ENCODE measurements at places on chromosomes 5 and 9.

GRCh38 chr9:93137362-93137761 lies 3.3 kb upstream of the NINJ1 start:
- DNase-seq = no peak

GRCh38 chr5:157657516-157657915 lies 5.3 kb upstream of the SOX30 start:
- DNase-seq = no peak

DNA sequence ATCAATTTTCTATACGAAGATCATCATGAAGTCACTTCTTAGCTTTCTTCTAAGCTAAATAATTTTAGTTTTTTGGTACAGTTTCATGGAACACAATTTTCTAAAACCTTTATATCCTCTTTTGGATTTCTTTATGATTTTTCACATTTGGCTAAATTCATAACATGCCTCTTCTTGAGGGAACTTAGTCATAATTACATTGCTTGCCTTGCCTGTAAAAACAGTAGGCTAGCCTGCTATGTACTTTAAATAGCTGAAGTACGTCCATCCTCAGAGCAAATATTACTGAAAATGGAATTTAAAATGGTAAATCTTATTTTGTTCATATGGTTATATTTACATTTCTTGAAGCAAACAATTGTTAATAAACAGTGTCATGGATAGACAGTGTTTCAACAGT lies 225.0 kb downstream of the VPS13A start:
- DNase-seq = no peak

- DNase-seq = no peak
Observed at GRCh38 chr9:33718987-33719386, 76.4 kb upstream of the PRSS3 start.

DNA sequence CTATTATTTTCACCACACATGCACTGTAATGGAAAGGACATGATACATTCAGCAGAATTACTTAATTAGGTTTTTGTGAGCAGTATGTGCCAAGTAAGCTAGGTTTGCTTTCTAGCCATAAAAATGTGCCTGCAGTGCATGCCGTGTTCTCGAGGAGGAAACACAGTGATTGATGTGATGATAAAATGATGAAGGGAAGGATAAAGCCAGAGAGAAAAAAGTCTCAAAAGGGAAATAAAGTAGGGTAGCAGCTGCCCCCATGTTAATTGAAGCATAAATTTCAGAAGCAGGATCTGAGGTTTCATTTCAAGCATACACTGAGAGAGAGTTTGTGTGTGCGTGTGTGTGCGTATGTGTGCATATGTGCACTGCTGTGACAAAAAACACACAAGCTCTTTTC lies 714.2 kb upstream of the C9orf72 start:
- DNase-seq = no peak

DNA sequence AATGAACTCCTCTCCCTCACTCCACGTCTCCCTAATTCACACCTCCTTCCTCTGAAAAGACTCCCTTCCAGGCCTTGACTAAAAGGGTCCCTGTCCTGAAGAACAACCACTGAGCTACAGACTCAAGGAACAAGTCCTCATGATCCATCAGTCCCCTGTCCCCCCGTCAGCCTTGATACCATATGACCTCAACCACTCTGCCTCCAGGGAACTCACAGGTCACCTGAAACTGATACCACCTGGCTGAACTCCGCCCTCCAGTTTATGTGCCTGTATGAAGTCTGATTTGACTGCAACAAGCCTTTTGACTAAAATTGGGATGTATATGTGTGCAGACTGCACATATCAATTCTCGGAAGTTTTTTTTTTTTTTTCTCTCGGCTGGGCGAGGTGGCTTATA lies 88.7 kb downstream of the UGCG start:
- DNase-seq = no peak

GRCh38 chr9:16150501-16150900 lies 597.7 kb downstream of the CCDC171 start:
- no peak for DNase-seq

DNA sequence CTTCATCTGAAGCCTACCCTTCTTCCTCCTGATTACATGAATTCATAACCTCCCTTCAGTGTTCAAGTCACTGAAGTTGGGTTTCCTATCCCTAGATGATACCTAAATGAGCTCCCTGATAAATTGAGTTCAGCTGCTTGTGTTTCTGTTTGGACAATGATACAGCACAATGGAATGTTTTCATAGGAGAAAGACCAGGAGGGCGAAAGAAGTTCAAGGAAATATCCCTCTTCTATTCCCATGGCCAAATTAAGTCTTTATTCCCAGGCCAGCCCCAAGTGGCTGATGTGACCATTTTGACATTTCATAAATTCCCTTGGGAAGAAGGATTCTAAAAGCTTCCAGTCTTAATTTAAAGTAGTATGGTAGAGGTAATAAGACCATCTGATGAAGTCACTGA lies 555.8 kb upstream of the CLINT1 start:
- no peak for DNase-seq

DNA sequence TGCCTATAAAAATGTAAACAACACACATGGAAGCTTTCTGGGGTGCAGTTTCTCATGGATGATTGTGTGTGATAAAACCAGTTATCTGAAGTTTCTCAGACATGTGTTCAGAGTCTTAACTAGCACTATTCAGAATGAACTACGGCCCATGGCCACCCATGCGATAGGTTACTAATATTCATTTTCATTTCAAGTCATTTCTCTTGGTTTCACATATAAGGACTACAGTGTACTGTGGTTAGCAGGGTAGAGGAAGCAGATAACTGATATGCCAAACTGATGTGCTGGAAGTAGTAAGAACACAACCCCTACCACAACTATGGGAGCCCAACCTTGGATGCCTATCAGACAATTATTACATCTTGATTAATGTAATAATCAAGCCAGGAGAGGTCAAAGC lies 372.1 kb downstream of the DTWD2 start:
- DNase-seq = no peak

DNA sequence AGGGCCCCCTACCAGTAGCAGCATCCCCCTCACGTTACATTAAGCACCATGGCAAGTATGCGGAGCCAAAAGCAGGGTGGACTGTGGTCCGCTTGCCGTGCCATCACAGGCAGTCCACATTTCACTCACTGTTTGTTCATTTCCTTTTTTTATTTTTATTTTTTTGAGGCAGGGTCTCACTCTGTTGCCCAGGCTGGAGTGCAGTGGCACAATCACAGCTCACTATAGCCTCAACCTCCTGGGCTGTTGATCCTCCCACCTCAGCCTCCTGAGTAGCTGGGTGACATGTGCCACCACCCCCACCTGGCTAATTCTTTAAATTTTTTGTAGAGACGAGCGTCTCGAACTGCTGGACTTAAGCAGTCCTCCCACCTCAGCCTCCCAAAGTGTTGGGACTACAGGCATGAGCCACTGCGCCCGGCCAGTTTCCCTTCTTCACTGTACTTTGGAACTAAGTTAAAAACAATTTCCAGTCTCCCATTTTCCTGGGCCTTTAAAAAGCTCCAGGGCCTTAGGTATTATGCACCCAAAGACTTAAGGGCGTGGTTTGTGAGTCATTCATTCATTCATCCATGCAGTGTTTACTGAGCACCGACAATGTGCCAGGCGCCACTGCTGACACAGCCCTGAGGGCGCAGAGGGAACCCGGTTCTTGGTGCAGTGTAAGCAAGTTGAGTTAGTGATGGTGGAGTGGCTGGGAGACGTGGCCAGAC lies 19.9 kb downstream of the PRRX2 start:
- DNase-seq = no peak

DNA sequence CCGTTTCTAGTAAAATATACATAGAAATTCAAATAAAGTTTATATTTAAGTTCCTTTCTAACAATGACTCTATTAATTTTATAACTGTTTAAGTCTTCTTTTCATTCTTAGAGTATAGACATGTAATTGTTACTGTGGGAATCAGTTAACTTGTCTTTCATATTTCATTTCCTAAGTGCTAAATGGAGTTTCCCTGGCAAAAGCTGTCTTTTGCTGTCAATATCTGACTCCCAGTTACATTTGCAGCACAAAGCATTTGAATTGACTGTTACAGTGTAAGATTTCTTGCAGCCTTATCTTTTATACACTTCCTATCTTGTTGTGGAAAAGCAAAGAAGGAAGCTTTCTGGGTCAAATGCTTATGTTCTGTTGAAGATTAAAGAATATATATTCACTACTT lies 1026.3 kb downstream of the CDH9 start:
- DNase-seq = no peak

DNA sequence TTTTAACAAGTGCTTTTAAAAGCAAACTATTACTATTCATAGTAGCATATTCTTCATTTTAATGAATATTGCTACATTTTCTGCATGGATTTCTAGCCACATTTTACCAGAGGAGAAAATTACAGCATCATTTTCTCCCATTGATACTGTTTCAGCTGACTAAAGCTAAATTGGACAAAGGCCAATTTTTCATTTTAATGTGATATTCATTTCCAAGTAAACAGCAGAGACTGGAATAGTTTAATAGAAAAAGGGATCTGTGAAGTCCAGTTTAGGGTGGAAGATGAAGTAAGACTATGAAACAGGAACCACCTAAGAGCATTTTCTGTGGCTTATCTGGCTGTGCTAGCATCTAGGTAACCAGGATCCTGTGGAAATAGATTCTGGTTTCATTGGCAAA lies 128.1 kb downstream of the GIN1 start:
- DNase-seq = no peak

DNA sequence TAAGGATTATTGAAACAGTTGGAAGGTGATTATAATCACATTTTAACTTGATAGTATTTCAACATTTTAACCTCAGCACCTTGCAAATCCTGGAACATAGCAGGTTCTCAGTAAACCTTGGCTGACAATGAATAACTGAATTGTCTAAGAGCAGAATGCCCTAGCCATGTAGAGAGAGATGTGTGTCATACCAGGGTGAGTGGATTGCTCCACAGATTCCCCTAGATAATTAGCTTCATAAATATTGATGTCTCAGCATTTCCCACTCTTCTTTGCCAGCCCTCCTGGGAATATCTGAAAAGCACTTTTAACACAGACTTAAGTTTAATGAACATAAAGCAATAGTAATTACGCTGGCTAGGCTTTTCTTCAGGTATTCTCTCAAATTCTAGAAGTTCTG lies 363.5 kb downstream of the MAN2A1 start:
- DNase-seq = no peak

GRCh38 chr5:64108674-64109073 lies 57.0 kb upstream of the RNF180 start:
- no peak for DNase-seq

DNA sequence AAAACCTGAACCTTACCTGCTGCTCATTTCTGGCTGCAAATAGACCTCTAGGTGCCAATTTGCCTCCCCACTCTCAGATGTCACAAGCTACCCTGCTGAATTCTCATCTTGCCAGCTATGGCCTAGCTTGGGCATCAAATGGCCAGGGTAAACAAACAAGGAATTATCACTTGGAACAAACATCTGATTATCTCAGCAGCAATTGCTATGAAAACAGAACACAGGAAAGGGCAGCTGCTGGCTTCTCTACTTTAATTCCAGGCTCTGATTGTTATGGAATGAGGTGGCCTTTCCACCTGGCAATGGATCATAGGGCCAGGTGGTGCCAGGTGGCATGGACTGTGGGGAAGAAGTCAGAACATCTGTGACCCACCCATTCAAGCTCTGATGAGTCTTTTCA lies 505.1 kb downstream of the TLR4 start:
- no peak for DNase-seq

DNA sequence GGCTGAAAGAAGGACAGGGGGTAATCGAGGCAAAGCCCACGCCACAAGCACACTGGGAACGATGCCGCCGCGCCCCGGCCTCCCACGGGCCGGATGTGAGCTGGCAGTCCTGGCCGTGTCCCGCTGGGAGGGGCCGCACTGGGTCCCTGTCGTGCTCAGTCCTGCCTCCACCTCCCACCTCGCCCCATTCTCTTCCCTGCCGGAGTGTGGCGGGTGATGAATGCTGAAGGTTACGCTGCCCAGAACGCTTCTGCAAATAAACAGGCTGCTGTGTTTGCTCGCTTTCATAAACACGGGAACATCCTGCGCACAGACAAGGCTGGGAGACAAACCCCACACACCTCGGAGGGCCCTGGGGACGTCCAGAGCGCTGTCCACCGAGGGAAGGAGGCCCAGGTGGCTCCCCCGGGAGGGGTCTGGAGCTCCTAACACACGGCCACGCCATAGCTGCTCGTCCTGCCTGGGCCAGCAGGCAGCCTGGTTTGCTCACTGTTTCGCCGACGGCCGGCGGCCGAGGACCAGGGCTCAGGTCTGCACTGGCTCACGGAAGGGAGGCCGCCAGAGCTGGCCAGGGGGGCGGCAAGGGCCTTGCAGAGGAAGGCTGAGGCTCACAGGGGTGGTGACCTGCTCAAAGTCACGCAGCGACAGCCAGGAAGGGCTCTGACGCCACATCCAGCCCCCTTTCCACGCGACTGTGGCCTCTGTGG lies 2.3 kb downstream of the DNLZ start:
- DNase-seq = no peak

GRCh38 chr9:1319436-1319835 lies 269.3 kb downstream of the DMRT2 start:
- DNase-seq = no peak

- DNase-seq = no peak
Observed at GRCh38 chr5:145465474-145466263, 369.5 kb downstream of the PRELID2 start.

DNA sequence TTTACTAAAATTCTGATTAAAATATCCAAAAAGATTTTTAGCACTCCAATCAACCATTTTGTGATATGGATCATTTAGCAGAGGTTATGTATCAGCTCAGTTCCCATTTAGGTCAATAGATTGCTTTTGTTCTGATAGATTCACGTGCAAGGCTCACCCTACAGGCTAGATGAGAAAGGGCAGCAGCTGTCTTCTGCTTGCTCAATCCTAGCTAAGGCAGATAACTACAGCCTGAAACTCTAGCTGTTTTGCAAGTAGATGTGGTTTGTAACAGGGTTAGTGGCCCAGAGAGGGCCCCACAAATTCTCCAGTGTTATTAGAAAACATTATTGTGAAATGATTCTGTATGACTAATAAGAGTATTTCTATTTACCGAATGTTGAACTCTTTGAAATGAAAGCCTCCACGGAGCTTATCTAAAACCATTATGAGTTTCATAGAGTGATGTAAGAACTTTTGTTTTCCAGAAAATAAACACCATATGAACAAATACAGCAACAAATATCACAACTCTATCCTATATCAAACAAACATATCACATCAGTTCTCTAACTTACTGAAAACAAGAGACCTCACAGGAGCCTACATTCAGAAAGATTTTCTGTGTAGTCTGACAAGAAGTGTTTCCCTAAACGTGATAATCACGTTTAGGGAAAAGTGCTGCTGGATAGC lies 841.9 kb upstream of the ACO1 start:
- DNase-seq = no peak

- DNase-seq = no peak
Observed at GRCh38 chr5:157855404-157855994, 3.4 kb downstream of the CLINT1 start.

- DNase-seq = no peak
Observed at GRCh38 chr5:146690880-146691355, 174.9 kb upstream of the GPR151 start.

DNA sequence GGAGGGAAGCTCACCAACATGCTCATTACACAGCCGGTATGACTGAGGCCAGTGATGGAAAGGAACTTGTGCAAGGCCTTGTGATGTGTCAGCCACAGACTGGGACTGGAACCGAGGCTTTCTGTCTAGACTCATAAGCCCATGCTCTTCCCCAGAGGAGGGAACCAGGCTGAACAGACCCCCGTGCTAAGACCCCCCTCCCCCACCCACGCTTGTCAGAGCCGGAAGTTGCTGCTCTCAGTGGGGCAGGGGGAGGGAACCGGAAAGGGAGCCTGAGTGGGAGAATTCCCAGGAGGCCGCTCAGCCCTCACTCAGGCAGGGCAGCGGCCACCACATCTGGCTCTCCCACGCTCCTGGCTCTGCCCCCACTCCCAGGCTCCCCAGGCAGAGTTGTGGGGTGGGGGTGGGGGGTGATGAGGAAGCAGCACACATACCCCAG lies 4.1 kb upstream of the PDGFRB start:
- DNase-seq = no peak
